ENCODE measurements at places on chromosomes 1 and 21. TPM values are rescaled to one million over a fixed set of nuclear protein-coding genes. Genes with fewer than 3 reads are reported as not detected.

The RAB3B gene
- 0.43 TPM for polyA plus RNA-seq

The KRTAP10-4 gene
- polyA plus RNA-seq = not detected

The DYRK3 gene
- polyA plus RNA-seq = 2.1 TPM

The CDA gene
- polyA plus RNA-seq = 38.9 TPM

The LIPI gene
- not detected for polyA plus RNA-seq

The TMPRSS15 gene
- polyA plus RNA-seq = not detected

The TMEM82 gene
- 26.3 TPM for polyA plus RNA-seq

The PPP1R15B gene
- polyA plus RNA-seq = 13.0 TPM

The TNFRSF1B gene
- polyA plus RNA-seq = 19.6 TPM

The GCSAML gene
- 0.03 TPM for polyA plus RNA-seq

The SPATA45 gene
- not detected for polyA plus RNA-seq

The TSACC gene
- 2.7 TPM for polyA plus RNA-seq

The PEX11B gene
- 14.0 TPM for polyA plus RNA-seq

The TMEM269 gene
- polyA plus RNA-seq = not detected

The PFKFB2 gene
- polyA plus RNA-seq = 1.5 TPM

The LRRC40 gene
- polyA plus RNA-seq = 7.1 TPM

The SLC5A3 gene
- polyA plus RNA-seq = 2.9 TPM

The MYBPH gene
- polyA plus RNA-seq = not detected

The TRIM17 gene
- polyA plus RNA-seq = 0.49 TPM

The LY9 gene
- 0.42 TPM for polyA plus RNA-seq

The BSND gene
- polyA plus RNA-seq = not detected

The ID3 gene
- polyA plus RNA-seq = 42.6 TPM

The SGIP1 gene
- polyA plus RNA-seq = 0.58 TPM

The C2CD4D gene
- 0.02 TPM for polyA plus RNA-seq
